ENCODE measurements at places on chromosomes 13 and 19.

GRCh38 chr13:44306371-44307192 is 67.0 kb upstream of the SERP2 start:
- DNase-seq = no peak

DNA sequence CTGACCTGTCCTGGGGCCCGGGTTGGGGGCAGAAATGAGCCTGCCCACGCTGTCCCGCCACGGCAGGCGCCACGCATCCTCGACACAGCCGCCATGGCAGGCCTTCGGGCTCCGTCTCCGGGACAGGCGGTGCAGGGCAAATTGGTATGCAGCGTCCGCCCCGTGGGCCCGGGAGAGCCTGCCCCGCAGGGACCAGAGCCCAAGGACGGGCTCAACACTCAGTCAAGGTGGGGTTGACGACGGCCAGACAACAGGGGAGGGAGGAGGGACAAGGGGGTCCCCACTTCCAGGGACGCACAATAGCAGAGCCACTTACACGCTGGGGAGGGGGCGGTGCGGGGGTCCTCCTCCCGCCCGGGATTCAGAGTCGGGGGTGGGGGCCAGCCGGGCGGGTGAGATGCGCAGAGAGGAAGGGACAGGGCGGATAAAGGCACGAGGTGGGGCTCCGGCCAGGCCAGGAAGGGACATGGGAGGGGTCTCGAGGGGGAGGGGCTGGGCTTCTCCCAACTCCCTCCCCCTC is 1.2 kb downstream of the CTXN1 start:
- no peak for DNase-seq

GRCh38 chr13:24083722-24084421 is 76.6 kb upstream of the SPATA13 start:
- no peak for DNase-seq

- no peak for DNase-seq
Observed at GRCh38 chr13:40028446-40028845, 373.0 kb downstream of the COG6 start.

DNA sequence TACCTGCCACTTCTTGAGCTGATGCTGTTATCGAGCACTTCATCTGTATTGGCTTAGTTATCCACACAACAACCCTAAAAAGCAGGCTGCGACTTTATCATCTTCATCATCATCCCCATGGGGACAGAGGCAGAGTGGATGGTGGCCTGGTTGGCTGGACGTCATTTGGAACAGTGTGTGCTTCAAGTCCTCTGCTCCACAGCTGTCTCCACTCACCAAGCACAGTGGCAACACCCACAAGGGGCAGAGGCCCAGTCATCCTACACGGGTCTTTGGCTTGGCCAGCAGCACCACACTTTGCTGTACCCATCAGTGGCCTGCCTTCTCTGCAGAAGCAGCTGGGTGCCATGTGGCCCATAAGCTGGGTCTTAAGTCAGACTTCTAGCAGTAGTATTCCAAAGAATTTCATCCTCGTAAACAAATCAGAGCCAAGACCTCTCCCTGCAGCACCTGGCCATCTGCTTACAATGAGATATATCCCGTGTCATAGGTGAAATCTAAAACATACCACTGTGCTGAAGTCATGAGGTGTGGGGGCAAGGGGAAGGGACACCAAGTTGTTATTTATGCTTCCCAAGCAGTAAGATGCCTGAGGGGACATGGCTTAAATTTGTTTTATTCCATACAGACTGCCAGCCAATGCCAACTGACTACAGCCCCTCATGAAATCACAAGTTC is 47.9 kb upstream of the EPHX3 start:
- no peak for DNase-seq

Data from activated CD4-positive, CD25-positive, alpha-beta regulatory T cell treated with anti-CD3 and anti-CD28 coated beads, Interleukin-2, amount 50 U/mL, for 72 hours (primary cell).